ENCODE measurements at places on chromosomes 6 and 20. TPM values are rescaled to one million over a fixed set of nuclear protein-coding genes. Genes with fewer than 3 reads are reported as not detected.

Gene ZBP1
- total RNA-seq = not detected

Gene PLEKHG1
- total RNA-seq = 3.1 TPM

Gene AARS2
- total RNA-seq = 15.3 TPM

Gene PARD6B
- 19.6 TPM for total RNA-seq

Gene ITPR3
- total RNA-seq = 64.2 TPM

Gene CDH4
- total RNA-seq = under 0.01 TPM

Gene PRPF6
- 47.6 TPM for total RNA-seq

Gene TUBB1
- total RNA-seq = not detected

Gene SEC63
- 19.6 TPM for total RNA-seq

Gene SYCP2L
- 0.11 TPM for total RNA-seq

Gene GLP1R
- total RNA-seq = not detected

Gene SHLD1
- total RNA-seq = 1.6 TPM

Gene DST
- 640 TPM for total RNA-seq

Gene MAP7
- 15.3 TPM for total RNA-seq

Gene PHACTR3
- 1.6 TPM for total RNA-seq

Gene UTRN
- 169 TPM for total RNA-seq

Gene EBF4
- total RNA-seq = 13.3 TPM

Gene MEP1A
- total RNA-seq = not detected
